ENCODE measurements at places on chromosomes 3 and 15.

GRCh38 chr3:177657243-177657642 is 460.0 kb upstream of the TBL1XR1 start:
- DNase-seq: peak; percentile 62

GRCh38 chr3:41290306-41290705 is 91.0 kb downstream of the CTNNB1 start:
- no peak for DNase-seq

DNA sequence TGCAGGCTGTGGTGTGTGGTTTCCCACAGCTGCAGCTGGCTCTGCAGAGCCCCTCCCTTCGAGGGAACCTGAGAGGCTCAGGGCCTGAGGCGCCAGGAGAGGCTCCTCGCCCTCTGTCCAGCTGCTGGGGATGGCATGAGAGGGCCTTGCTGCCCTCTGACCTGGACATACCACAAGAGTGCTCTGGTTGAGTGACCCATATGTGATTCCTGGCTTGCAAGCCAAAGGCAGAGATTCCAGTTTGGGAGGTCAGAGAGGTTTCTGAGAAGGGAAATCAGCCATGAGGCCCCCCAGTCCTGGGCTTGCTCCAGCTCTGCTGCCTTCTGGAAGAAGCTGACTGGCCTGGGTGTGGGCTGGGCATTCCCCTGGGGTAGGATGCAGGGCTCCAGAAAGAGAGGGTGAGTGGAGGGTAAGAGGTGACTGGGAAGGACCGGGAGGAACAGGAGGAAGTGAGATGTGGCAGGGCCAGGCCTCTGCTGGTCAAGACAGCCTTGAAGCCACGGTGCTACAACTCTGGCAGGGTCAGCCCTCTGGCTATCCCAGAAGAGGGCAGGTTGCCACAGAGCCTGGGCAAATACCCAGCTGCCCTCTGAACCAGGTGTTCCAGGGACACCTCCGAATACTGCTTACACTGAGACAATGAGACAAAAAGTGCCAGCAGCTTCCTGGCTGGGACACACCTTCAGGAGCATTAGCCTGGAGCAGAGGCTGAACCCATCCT is 16.0 kb upstream of the SRP14 start:
- DNase-seq: peak; percentile 36

GRCh38 chr3:53805463-53806159 is 40.6 kb downstream of the CHDH start:
- DNase-seq: no peak

GRCh38 chr3:113200946-113201345 is 10.4 kb upstream of the BOC start:
- no peak for DNase-seq

- no peak for DNase-seq
These were observed 98.5 kb upstream of the ROBO2 start for GRCh38 chr3:76941376-76941775.

DNA sequence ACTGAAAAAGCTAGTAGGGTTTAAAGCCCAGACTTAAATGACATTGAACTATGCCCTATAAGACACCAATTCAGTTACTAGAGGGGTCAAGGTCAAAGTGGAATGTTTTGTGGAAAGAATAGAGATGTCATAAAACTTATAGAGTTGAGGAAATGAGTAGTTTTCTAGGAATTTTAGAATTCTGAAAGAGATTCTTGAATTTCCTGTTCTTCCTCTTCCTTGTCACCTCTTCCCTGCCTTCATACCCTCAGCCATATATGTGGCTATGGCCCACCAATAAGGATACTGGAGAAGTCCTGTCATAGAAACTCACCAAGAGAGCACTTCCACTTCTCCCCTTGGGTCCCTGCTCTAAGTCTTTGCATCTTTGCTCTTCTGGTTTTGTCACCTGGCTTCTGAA is 104.9 kb upstream of the TGFBR2 start:
- DNase-seq: no peak

GRCh38 chr3:11587766-11588165 is 55.9 kb downstream of the VGLL4 start:
- DNase-seq: no peak

DNA sequence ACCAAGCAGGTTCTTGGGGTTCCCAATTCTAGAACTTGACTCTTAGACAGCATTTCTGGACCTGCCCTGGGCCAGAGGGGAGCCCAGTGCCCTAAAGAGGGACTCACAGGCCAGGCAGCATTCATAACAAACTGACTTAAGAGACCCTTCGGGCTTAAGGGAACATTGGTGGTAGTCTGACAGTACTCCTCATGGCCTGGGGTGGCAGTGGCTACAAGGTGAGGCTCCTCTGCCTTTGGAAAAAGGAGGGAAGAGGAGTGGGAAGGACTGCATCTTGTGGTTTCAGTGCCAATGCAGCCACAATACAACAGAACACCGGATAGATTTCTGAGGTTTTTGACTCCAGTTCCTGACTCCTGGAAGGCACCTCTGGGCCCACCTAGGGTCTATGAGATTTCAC is 172.2 kb upstream of the STRIT1 start:
- no peak for DNase-seq

GRCh38 chr3:28867836-28868235 is 413.0 kb upstream of the RBMS3 start:
- no peak for DNase-seq

- no peak for DNase-seq
These were observed 167.8 kb downstream of the ITPR1 start for GRCh38 chr3:4660936-4661335.

DNA sequence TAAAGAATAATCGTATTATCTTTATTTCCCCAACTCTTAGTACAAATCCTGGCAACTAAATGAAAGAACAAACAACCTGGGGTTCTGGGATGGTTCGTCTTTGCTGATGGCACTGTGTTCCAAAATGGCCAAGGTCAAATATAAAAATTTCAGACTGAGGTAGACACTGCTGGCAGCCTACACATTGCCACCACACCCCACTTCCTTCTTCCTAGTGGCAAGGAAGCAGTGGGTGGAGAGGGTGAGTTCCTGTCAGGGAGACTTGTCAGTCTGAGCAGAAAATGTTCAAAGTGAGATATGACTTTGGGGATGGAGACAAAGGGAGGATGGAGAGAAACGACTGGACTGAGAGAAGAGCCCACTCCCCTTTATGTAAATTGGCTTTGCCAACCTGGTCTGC is 69.6 kb downstream of the LMCD1 start:
- no peak for DNase-seq

- DNase-seq: no peak
These were observed 342.4 kb upstream of the KCNMB2 start for GRCh38 chr3:178193846-178194245.

DNA sequence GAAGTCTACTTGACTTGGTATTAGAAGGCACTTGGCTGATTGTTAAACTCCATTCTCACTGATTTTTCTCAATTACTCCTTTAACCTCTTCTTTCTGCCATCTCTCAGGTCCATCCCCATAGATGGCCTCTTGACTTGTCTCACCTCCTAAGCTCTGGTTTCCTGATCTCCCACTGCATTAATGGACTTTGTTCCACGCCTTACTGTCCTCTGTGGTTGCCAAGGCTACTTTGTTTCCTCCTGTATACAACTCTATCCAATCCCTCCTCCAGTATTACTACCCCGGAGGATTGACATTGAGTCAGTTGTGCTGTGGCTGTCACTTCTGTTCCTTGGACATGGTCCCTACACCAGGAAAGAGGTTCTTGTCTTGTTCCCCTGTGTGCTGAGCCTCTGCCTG is 10.6 kb upstream of the GLCE start:
- no peak for DNase-seq

- no peak for DNase-seq
These were observed 101.4 kb upstream of the LRIG1 start for GRCh38 chr3:66602237-66602636.

GRCh38 chr3:139427283-139428060 is 38.0 kb upstream of the COPB2 start:
- DNase-seq: peak; percentile 90

GRCh38 chr3:190722181-190722905 is 140.2 kb downstream of the GMNC start:
- no peak for DNase-seq

- no peak for DNase-seq
These were observed 15.5 kb downstream of the BMF start for GRCh38 chr15:40092979-40093869.

- DNase-seq: no peak
These were observed 31.5 kb upstream of the KY start for GRCh38 chr3:134682196-134682880.

DNA sequence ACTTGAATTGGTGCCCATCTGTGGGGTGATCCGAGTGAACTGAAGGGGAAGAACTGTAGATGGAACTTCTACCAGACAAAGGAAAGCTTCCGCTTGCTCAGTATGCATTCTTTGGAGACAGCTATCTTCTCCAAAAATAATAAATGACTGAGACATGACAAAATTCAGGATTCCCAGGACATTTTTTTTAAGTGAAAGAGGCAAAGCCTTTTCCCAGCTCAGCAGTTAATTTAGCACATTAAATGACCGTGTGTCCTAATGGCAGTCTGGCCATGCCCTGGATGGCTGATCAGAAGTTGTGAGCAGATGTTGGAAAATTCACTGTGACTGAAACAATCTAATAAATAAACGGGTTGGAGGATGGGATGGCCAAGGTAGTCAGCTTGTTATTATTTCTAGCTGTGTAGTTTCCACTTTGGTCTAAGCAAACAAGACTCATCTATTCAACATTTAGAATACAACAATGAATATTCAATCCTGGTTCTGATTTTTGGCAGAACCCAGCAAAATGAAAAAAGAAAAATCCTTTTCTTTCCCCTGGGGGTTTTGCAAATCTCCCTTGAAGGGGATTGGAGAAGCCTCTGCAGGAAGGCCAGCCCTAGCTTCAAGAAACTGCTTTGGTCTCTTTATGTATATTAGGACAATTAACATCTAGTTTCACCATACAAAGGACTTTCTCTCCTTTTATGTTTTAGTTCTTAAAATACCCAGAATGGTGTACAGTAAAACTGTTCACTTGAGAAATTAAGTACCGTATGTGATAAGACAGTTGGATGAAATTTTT is 540.9 kb upstream of the MDFIC2 start:
- DNase-seq: no peak
